ENCODE measurements at places on chromosomes 1 and 21.

DNA sequence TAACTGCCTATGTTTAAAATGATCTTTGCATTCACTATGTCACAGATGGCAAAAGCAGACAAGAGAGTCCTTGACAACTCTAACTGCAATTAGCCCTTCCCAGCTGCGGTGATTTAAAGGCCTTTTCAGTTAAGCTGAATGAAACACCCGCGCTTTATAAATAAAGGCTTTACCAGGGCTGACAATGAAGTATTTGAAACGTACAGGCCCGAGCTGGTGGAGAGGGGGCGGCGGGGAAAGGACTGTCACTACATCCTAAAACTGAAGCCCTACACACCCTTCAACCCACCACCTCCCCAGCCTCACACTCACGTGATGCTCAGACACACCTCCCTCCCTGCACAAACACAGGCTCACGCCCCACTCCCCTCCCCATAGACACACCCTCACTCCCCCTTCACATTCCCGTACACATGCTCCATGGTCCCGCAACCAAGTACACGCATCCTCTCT is 45.5 kb downstream of the GRIK3 start:
- peaks cover 3% of the 10 kb centered on the region for H3K27me3 ChIP-seq
- H3K4me3 ChIP-seq = no peak overlapping the region
- no peak for DNase-seq
- H3K36me3 ChIP-seq = no peaks in the 10 kb centered on the region

GRCh38 chr21:46325073-46325912 is 1.3 kb downstream of the PCNT start:
- H3K27me3 ChIP-seq = no peaks in the 10 kb centered on the region
- no peaks in the 10 kb centered on the region for H3K4me1 ChIP-seq
- peak overlapping the region; percentile 64 for H3K4me3 ChIP-seq
- H3K27ac ChIP-seq = peak overlapping the region; percentile 87
- DNase-seq = peak; percentile 75

DNA sequence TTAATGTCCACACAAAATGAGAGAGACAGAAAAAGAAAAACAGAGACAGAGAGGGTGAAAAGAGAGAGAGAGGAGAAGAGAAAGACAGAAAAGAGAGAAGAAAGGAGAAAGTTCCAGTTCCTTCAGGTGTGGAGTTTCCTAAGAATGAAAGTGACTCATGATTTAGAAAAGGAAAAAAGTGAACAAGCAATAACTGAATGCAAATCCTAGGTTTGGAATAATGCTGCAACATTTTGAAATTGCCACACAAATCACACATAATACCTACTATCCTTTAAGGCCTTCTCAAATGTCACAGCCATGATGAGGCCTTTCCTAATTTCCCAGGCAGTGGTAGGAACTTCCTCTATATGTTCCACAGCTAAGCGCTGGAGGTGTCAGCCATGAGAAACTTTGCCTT is 31.5 kb upstream of the XPR1 start:
- peaks cover 2% of the 10 kb centered on the region for H3K4me1 ChIP-seq
- no peak overlapping the region for H3K4me3 ChIP-seq
- DNase-seq = no peak
- no peak overlapping the region for H3K27ac ChIP-seq
- no peaks in the 10 kb centered on the region for H3K36me3 ChIP-seq

DNA sequence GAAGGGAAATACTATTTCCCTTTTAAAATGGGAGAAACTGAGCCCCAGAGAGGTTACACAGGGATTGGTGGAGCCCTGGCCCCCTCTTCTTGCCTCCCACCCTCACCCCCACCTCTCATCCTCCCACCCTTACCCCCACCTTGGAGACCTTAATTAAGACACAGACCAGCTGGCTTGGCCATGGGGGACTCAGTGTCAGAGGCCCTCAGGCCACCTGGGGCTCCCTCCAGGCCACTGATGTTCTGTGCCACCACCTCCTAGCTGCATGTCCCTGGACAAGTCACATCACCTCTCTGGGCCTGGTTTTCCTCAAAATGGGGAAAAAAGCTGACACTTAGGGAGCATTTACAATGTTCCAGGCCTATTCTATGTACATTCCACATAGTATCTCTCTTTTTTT is 51.5 kb downstream of the SDC3 start:
- no peaks in the 10 kb centered on the region for H3K4me1 ChIP-seq
- no peak for DNase-seq
- H3K36me3 ChIP-seq = no peaks in the 10 kb centered on the region
- no peak overlapping the region for H3K4me3 ChIP-seq

DNA sequence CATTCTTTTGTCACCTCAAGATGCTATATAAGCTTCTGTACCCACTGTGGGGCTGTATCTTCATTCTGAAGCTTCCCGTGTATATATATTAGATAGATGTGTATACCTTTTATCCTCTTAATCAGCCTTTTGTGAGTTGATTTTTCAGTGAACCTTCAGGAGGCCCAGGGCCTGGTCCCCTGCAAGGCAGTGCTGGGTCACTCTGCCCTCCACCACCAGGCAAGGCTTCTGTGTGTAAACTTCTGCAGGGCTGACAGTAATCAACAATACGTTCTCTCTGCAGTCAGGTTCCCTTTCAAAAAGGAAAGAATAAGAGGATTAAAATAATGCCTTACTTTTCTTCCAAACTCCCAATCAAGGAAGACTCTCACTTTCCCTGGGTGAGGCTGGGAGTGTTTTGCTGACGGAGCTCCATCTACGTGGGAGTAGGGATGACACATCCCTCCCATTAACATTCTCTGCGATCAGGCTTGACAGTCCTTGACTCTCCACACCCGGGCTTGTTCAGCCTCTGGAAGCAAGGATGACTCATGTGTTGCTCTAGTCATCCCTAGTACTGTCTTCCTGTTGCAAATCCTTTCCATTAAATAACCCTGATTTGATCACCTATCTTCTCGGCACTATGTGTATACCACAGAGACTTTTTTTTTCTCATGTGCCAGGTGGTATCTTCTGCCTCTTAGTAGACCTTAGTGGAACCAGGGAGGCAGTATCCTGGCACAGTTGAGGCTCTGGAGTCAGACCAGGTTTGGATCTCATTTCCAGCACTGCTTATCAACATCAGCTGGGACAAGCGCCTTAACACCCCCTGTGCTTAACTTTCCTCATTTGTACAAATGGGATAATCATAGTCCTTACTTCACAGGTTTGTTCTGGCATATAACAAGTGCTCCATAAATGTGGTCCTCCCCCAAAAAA is 70.3 kb upstream of the KCNK1 start:
- H3K4me1 ChIP-seq = no peaks in the 10 kb centered on the region
- no peak overlapping the region for H3K27ac ChIP-seq
- no peak overlapping the region for H3K4me3 ChIP-seq
- peak; percentile 20 for DNase-seq
- H3K36me3 ChIP-seq = no peaks in the 10 kb centered on the region

GRCh38 chr1:79042539-79042938 is 36.0 kb upstream of the ADGRL4 start:
- no peak overlapping the region for H3K27ac ChIP-seq
- no peak for DNase-seq
- no peaks in the 10 kb centered on the region for H3K27me3 ChIP-seq
- no peaks in the 10 kb centered on the region for H3K4me1 ChIP-seq

DNA sequence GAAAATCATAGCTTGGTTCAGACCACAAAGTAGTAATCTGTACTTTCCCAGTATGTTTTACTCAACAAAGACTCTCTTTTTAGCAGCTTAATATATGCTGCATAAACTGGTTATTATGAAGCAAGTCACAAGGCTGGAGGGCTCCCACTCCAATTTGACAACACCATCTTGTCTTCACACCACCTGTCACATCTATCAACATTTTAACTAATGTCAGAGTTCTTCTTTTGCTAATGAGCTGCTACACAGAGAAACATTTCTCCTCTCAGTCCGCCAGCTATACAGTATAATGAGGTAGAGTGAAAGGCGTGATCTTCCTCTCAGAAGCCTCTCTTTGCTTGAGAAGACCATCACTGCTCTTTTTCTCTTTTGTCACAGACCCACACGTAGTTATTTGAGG is 230.1 kb downstream of the BARHL2 start:
- no peak for DNase-seq
- H3K27me3 ChIP-seq = no peaks in the 10 kb centered on the region
- no peaks in the 10 kb centered on the region for H3K36me3 ChIP-seq
- H3K27ac ChIP-seq = no peak overlapping the region
- H3K4me3 ChIP-seq = no peak overlapping the region

GRCh38 chr1:195851016-195851601 is 757.1 kb downstream of the KCNT2 start:
- no peaks in the 10 kb centered on the region for H3K36me3 ChIP-seq
- no peak overlapping the region for H3K27ac ChIP-seq
- no peak overlapping the region for H3K4me3 ChIP-seq
